AG20443 (cell line): ENCODE measurements at places on chromosomes 5 and 9.

DNA sequence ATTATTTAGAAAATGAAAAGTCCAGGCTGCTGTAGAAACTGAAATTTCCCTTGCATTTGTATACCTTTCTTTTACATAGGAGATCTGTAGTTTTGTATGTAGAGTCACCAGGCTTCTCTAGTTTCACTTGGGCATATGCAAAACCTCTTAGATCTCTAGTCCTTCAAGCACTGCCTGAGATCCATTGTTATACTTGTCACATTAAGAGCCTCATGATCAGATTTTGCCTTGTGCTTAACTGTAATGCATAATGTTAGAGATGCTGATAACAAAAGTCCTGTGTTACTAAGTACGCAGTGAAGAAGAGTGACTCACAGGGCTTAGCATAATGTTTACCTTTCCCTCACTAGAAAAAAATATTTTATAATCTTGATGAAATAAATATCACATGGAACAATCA is 250.2 kb downstream of the CYLC2 start:
- no peak for DNase-seq

DNA sequence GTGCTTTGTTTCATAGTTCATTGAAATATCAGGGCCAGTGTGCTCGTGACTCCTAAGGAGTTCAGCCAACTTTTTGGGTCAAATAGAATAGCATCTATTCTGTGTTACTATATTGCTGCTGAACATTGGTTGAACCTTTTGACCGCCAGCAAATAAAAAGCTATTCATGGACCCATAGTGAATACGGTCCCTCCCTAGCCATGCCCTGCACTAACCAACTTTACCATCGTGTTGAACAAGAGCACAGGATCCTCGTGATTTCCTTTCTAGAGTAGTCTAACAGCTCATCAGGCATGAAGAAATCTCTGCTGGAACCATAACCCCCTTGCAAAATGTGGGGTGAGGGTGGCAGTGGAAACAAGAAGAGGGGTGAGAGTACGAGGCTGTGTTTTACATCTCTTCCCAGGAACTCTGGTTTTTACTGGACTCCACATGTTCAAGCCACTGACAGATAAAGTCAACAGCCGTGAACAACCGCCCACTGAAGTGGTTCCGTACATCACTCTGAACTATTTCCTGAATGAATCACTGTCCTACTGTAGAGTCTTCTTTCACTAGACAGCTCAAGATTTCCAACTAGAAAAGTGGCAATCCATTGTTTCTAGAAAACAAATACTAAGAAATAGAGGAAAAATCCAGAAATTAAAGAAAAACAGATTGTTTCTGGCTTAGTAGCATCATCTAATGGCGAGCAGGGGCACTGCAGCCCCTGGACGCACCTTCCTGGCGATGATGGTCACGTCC is 70.1 kb upstream of the SPATA31E1 start:
- peak; percentile 69 for DNase-seq

- DNase-seq: peak; percentile 92
These were observed 117.6 kb upstream of the ANKRD55 start for GRCh38 chr5:56350597-56351170.

GRCh38 chr5:71977311-71977710 is 130.0 kb upstream of the MAP1B start:
- DNase-seq: no peak
